ENCODE measurements at places on chromosomes 2 and 18. TPM values are rescaled to one million over a fixed set of nuclear protein-coding genes. Genes with fewer than 3 reads are reported as not detected.

The CNOT9 gene
- 46.7 TPM for total RNA-seq

The MFSD6 gene
- total RNA-seq, result 53.2 TPM

The DSC3 gene
- 0.85 TPM for total RNA-seq

The NYAP2 gene
- total RNA-seq, result not detected

The OTOS gene
- total RNA-seq, result not detected

The GREB1 gene
- 5.9 TPM for total RNA-seq

The MAPRE3 gene
- total RNA-seq, result 18.9 TPM

The SDC1 gene
- total RNA-seq, result 0.32 TPM

The MARCO gene
- total RNA-seq, result 28.4 TPM

The SH3BP4 gene
- 36.7 TPM for total RNA-seq

DNA sequence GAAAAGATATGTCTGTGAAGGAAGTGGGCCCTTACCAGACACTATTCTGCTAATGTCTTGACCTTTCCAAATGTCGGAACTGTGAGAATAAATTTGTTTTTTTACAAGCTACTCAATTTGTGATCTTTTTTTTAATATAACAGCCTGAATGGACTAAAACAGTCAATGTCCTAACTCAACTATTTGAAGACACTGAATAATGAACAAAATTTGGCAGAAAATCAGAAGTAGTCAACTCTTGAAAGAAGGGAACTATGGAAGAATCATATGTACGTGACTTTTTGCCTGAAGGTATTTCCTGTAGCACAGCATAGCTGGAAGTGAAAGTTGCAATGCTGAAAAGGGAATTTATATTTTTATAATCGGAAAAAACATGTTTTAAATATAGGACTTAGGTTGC lies 351.8 kb upstream of the TFPI start:
- no peak overlapping the region for H3K27ac ChIP-seq
- no peaks in the 10 kb centered on the region for H3K27me3 ChIP-seq
- H3K4me3 ChIP-seq, result no peak overlapping the region
- no peaks in the 10 kb centered on the region for H3K4me1 ChIP-seq

DNA sequence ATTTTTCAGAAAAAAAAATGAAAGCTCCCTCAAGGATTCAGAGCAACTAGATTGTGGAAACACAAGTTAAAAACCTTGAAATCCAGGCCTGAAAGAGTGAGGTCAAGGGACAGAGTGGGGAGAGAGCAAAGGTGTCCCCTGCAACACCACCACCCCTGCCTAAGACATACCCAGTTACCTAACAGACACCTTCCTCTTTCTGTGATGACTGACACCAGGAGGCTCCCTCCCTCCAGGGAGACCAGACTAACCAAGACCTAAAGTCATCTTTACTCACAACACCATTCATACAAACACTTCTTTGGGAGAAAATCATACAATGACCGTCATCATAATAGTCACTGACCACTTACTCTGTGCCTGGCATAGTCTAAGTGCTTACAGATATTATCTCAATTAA lies 151.8 kb upstream of the NABP1 start:
- H3K27ac ChIP-seq, result no peak overlapping the region
- no peak overlapping the region for H3K4me3 ChIP-seq
- no peaks in the 10 kb centered on the region for H3K36me3 ChIP-seq
- H3K4me1 ChIP-seq, result no peaks in the 10 kb centered on the region
- no peaks in the 10 kb centered on the region for H3K27me3 ChIP-seq

GRCh38 chr2:66872986-66873754 lies 438.2 kb downstream of the MEIS1 start:
- no peaks in the 10 kb centered on the region for H3K27me3 ChIP-seq
- no peak overlapping the region for H3K4me3 ChIP-seq
- no peaks in the 10 kb centered on the region for H3K4me1 ChIP-seq
- H3K27ac ChIP-seq, result no peak overlapping the region

DNA sequence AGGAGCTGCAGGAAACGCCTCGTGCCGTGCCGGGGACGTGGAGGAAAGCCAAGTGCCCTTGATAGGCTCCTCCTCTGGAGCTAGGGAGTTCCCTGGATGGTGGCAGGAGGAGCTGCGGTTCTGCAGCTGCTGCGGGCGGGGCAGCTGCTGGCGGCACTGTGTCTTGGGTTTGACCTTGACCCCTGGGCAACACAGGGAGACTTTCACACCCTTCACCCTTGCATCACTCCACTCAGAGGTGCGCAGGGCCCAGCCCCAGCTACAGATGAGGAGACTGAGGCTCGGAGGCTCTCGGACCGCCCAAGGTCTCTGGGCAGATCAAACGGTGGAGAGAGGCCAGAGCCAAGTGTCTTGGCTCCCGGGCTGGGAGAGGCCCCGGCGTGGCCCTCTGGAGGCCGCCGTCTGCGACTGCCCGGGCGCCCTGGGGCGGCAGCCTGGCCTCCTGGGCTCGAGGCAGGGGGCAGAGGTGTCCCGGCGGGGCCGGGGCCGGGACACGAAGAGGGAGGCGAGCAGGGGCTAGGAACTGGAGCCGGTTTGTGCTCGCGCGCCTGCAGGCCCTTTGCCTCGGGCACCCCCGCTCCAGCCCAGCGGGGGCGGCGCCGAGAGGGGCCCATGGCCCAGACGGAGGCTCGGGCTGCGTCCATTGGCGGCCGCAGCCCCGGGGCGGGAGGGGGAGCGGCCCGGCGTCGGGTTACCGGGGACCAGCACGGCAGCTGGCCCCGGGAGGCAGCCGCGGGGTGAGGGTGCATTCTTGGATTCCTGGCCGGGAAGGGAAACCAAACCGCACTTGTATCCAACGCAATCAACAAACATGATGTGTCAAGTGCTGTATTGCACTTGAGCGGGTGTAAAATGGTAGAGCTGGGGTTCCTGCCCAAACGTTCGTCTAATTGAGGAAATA lies 129.6 kb upstream of the SLC1A4 start:
- H3K36me3 ChIP-seq, result no peaks in the 10 kb centered on the region
- no peaks in the 10 kb centered on the region for H3K27me3 ChIP-seq
- peak overlapping the region; percentile 50 for H3K4me3 ChIP-seq
- DNase-seq, result peak; percentile 59

- H3K4me1 ChIP-seq, result peaks cover 4% of the 10 kb centered on the region
- no peaks in the 10 kb centered on the region for H3K27me3 ChIP-seq
- peak; percentile 83 for DNase-seq
- H3K36me3 ChIP-seq, result no peaks in the 10 kb centered on the region
These were observed 199.2 kb downstream of the KLHL29 start for GRCh38 chr2:23584054-23584745.

DNA sequence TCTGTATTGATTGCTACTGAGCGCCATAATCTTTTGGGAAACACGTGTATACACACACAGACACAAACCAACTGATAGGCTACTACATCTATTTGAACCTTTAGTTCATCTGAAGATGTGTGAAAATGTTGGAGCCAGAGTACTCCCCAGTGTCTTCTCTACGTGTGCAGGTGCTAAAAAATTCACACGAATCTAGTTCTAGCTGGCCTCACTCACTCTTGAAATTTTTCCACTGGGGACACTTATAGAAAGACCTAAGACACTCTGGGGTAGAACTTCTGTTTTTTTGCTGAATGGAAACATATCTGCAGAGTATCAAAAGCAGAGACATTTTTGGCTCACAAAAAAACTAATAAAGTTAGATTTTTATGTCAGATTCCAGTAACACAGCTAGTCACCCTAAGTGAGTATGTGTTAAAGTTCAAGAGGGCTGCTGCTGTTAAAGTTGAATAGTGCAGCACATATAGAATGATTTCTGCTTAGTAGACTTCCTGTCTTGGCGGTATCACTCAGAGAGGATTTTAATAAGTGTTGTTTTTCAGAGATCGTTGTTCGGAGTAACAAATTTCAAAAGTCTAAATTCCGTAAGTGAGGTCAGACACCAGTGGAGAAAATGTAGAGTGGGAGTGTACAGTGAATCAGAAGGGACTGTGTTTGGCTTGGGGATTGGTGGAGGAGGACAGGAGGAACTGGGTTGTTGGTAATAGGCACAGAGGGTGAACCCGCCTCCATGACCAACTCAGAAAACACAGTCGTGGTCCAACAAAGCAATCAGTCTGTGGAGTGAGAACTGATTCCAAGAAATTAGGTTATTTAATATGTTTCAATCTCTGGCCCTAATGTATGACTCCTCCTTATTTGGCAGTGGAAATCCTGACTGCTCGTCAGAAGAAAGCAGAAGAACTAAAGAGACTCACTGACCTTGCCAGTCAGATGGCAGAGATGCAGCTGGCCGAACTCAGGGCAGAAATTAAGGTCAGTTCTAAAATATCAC lies 43.1 kb downstream of the KCTD18 start:
- no peaks in the 10 kb centered on the region for H3K27me3 ChIP-seq
- peaks cover 19% of the 10 kb centered on the region for H3K36me3 ChIP-seq
- no peaks in the 10 kb centered on the region for H3K4me1 ChIP-seq
- no peak overlapping the region for H3K4me3 ChIP-seq

GRCh38 chr2:39252888-39253518 lies 9.2 kb upstream of the CDKL4 start:
- no peaks in the 10 kb centered on the region for H3K4me1 ChIP-seq
- H3K27me3 ChIP-seq, result no peaks in the 10 kb centered on the region
- H3K4me3 ChIP-seq, result no peak overlapping the region
- H3K36me3 ChIP-seq, result peaks cover 47% of the 10 kb centered on the region
- no peak for DNase-seq

DNA sequence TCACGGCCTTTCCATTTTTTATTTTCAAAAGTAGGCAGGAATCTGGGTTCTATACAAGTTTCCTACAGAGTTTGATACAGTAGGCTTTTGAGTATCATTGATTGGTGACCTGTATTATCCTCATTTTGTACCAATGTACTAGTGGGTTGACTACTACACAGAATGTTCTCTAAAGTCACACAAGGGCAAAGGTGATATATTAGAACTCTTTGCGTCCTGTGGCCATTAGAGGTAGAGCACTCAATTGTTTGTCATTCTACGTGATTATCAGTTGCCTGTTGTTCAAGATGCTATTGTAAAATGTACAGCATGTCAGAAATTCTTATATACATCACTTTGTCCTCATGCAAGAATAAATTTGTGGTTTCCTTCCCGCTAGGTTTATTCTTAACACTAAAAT lies 24.8 kb downstream of the WDR75 start:
- H3K36me3 ChIP-seq, result peaks cover 23% of the 10 kb centered on the region
- no peak overlapping the region for H3K4me3 ChIP-seq

GRCh38 chr2:240259924-240260529 lies 119.6 kb upstream of the OTOS start:
- H3K27ac ChIP-seq, result peak overlapping the region; percentile 98
- peaks cover 26% of the 10 kb centered on the region for H3K4me1 ChIP-seq
- no peak overlapping the region for H3K4me3 ChIP-seq
- no peaks in the 10 kb centered on the region for H3K27me3 ChIP-seq

GRCh38 chr2:8414946-8415879 lies 266.6 kb upstream of the ID2 start:
- no peaks in the 10 kb centered on the region for H3K4me1 ChIP-seq
- DNase-seq, result no peak
- H3K4me3 ChIP-seq, result no peak overlapping the region
- no peaks in the 10 kb centered on the region for H3K36me3 ChIP-seq

GRCh38 chr18:13273800-13274199 lies 55.2 kb downstream of the LDLRAD4 start:
- H3K36me3 ChIP-seq, result peaks cover 5% of the 10 kb centered on the region
- H3K4me1 ChIP-seq, result peaks cover 12% of the 10 kb centered on the region
- no peak overlapping the region for H3K4me3 ChIP-seq
- peak overlapping the region; percentile 17 for H3K27ac ChIP-seq
- no peaks in the 10 kb centered on the region for H3K27me3 ChIP-seq
- no peak for DNase-seq

- peak overlapping the region; percentile 89 for H3K27ac ChIP-seq
- no peaks in the 10 kb centered on the region for H3K27me3 ChIP-seq
- H3K36me3 ChIP-seq, result no peaks in the 10 kb centered on the region
- H3K4me1 ChIP-seq, result no peaks in the 10 kb centered on the region
- no peak overlapping the region for H3K4me3 ChIP-seq
These were observed 1004.4 kb upstream of the CDH2 start for GRCh38 chr18:29181151-29181901.

GRCh38 chr2:231293163-231293562 lies 94.7 kb downstream of the ARMC9 start:
- no peak overlapping the region for H3K4me3 ChIP-seq
- no peak for DNase-seq
- H3K36me3 ChIP-seq, result peaks cover 36% of the 10 kb centered on the region
- no peak overlapping the region for H3K27ac ChIP-seq

GRCh38 chr2:95006588-95006987 lies 18.9 kb upstream of the MAL start:
- no peaks in the 10 kb centered on the region for H3K4me1 ChIP-seq
- H3K27me3 ChIP-seq, result no peaks in the 10 kb centered on the region
- no peaks in the 10 kb centered on the region for H3K36me3 ChIP-seq
- no peak overlapping the region for H3K27ac ChIP-seq

GRCh38 chr18:48640566-48641270 lies 101.9 kb downstream of the CTIF start:
- H3K4me1 ChIP-seq, result no peaks in the 10 kb centered on the region
- H3K36me3 ChIP-seq, result no peaks in the 10 kb centered on the region
- DNase-seq, result no peak
- no peak overlapping the region for H3K27ac ChIP-seq

GRCh38 chr2:205768815-205769494 lies 86.7 kb downstream of the NRP2 start:
- H3K36me3 ChIP-seq, result no peaks in the 10 kb centered on the region
- H3K4me1 ChIP-seq, result no peaks in the 10 kb centered on the region
- H3K27me3 ChIP-seq, result no peaks in the 10 kb centered on the region
- H3K27ac ChIP-seq, result no peak overlapping the region

DNA sequence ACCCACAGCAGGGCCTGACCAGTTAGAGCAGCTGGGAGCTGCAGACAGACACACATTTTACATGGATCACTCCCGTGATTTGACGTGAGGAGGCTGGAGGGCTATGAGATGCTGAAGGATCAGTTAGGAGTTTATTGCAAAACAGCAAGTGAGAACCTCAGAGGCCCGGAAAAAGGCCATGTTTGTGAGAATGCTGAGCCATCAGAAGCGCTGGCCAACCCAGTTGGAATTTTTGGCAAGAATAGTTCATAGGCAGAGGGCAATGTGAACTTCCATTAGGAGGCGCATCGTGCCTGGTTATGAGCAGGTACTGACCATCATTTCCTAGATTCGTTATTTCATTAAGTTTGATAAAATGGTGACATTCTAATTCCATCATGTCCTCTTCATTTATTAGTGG lies 23.3 kb upstream of the LMAN1 start:
- no peak overlapping the region for H3K27ac ChIP-seq
- H3K27me3 ChIP-seq, result no peaks in the 10 kb centered on the region
- no peaks in the 10 kb centered on the region for H3K36me3 ChIP-seq
- DNase-seq, result no peak
- H3K4me3 ChIP-seq, result no peak overlapping the region
- no peaks in the 10 kb centered on the region for H3K4me1 ChIP-seq

- DNase-seq, result no peak
- no peak overlapping the region for H3K4me3 ChIP-seq
- H3K27ac ChIP-seq, result no peak overlapping the region
- no peaks in the 10 kb centered on the region for H3K4me1 ChIP-seq
- no peaks in the 10 kb centered on the region for H3K36me3 ChIP-seq
These were observed 23.2 kb downstream of the RRM2 start for GRCh38 chr2:10145519-10146357.

Measured in ascending aorta (tissue), 2 donors.